ENCODE measurements at places on chromosomes 13 and 19.

DNA sequence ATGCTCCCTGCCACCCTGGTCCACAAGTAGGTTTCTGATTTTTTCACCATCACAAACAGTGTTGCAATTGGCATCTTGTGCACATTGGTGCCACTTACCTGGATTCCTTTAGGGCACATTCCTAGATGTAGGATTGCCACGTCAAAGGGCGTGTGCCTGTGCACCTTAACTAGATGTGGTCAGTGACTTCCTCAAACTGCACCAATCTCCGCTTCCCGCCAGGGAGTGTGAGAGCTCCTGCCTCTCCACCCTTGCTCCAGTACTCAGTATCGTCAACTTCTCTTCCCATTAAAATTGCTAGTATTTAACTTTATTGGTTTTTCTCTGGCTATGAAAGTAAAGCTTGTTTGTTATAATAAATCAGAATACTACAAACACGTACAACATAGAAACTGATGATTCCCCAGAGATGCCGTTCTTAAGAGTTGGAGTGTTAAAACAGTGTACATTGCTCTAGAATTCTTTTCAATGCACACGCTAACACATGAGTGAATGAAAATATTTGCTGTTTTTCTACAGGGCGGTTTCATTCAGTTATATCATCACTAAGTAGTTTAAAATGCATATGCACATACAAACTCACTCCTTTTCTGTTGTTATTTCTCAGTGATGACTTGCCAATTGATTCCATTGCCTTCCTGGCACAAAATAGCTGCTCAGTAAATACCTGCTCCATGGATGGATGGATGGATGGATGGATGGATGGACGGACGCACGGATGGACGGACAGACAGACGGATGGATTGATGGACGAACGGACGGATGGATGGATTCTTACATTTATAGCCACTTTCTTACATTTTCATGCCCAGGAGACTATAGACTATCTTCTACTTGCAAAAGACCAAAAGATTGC is 23.4 kb downstream of the CCNE1 start:
- DNase-seq: no peak

DNA sequence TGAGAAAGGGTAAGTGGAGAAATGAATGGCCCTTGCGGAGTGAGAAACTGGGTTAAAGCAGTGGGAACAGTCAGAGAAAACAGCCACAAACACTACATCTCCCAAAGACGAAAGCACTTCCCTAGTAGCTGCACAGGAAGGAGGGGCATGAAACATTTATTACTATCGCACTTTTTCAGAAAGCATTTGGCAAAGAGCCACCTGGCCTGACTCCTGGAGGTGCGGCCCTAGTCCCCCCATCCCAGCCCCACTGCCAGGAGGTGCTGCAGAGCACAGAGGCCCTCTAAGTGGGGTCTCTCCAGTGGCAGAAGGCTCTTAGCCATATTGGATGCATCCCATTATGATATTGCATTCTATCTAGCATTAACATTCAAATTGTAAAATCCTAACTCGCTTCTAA is 55.8 kb downstream of the MTMR6 start:
- no peak for DNase-seq

- DNase-seq: no peak
Observed at GRCh38 chr19:49241769-49242168, 83.2 kb downstream of the SLC6A16 start.

DNA sequence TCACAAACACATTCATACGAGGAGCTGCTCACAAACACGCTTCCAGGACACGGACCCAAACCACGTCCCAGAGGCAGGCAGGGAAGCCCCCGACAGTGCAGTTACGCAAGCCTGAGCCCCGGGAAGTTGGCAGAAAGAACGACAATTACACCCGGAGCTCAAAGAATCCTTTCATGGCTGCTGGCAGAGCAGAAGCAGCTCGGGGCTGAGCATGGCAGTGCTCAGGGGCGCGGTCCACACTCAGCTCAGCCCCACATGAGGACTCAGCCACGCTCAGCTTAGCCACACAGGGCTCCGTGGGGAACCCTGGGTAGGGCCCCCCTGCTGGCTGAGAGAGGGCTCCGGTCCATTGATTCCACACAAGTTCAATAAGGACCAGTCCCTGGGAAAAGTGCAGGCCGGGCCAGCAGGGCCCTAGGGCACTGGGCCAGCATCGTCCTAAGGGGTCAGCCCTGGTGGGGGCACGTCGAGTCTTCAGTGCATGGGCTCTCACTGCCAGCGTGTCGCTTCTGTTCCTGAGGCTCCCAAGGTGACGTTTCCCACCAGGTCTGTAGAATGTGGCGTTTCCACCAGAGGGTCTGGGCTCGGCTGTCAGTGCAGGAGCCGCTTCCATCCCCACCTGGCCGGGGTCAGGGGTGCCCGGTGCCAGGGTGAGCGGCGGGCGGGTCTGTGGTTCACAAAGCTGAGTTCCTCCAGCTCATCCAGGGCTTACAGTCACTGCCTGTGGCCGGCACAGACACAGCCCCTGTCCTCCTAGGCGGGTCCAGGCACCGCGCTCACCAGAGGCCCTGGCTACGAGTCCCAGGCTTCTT is 23.1 kb downstream of the GAS6 start:
- no peak for DNase-seq

GRCh38 chr19:40392894-40393517 is 3.0 kb upstream of the HIPK4 start:
- no peak for DNase-seq

DNA sequence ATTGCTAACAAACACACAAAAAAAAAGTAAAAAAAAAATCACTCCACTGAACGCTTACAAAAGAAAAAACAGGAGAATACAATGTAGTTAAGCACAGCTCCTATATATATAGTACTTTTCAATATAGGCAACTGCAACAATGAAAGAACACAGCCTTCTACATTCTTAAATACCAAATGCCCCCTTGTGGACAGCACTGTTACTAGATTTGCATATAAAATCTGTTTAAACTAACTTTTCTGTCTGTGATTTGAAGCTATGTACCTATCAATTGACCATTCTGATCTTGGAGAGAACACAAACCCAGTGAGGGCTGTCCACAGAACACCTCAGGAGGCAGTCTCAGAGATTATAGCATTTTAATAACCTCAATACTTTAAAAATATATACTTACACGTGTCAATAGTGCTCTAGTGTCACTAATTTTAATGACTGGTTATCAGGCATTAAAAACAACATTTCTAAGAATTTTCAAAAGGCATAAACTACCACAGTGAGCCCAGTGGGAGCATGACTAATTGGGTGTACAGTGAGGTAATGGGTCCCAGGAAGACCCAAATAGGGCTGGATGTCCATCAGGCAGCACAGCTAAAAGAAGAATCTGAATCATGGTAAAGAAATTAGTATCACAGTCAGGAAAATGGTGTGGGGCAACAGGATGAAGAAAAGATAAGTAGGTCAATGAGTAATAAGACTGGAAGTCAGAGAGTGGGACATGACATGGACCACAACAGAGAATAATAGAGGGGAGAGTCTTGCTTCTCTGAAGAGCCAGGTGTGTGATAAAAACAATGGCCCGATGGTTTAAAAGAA is 22.2 kb downstream of the CCDC169 start:
- DNase-seq: no peak

Data from GM10248 (cell line).